ENCODE measurements at places on chromosomes 16 and 17.

DNA sequence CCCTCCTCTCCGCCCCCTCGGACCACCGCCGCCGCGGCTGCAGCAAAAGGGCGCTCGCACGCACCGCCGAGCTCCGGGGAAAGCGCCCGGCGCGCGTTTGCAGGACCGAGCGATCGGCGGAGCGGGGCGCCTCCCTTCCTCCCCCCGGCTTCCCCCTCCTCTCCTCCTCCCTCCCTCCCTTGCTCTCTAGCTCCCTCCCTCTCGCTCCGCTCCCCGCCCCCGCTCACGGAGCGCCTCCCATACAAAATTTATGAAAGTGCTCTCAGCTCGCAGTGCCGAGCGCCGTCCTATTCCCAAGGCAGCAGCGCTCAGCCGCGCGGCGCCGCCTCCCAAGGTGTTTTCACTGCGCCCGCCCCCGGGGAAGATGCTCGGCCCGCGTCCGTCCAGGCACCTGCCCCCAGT lies at the start of gene RTN4RL1:
Gene RTN4RL1, minus strand, starts transcription at position 115 of the 402 bp plus-strand sequence. CDS start 469 bp downstream, outside the sequence.
- DNase-seq, result peak; percentile 55

DNA sequence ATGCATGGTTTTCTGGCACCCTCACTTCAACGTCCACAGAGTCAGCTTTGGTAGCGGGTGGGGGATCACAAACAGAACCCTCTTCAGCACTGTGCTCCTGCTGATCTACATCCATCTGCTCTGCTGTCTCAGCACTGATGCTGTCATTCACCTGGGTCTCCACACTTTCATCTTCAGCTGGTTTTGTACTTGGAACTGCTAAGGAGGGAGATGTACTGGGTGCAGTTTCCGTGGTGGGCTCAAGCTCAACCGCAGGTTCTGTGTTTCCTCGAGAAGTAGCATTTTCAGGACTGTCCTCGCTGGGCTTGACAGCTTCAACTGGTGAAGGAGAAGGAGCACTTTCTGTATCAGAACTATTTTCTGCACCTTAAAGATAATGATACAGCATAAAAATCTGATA lies 101.8 kb downstream of the TTC19 start:
- DNase-seq, result no peak

DNA sequence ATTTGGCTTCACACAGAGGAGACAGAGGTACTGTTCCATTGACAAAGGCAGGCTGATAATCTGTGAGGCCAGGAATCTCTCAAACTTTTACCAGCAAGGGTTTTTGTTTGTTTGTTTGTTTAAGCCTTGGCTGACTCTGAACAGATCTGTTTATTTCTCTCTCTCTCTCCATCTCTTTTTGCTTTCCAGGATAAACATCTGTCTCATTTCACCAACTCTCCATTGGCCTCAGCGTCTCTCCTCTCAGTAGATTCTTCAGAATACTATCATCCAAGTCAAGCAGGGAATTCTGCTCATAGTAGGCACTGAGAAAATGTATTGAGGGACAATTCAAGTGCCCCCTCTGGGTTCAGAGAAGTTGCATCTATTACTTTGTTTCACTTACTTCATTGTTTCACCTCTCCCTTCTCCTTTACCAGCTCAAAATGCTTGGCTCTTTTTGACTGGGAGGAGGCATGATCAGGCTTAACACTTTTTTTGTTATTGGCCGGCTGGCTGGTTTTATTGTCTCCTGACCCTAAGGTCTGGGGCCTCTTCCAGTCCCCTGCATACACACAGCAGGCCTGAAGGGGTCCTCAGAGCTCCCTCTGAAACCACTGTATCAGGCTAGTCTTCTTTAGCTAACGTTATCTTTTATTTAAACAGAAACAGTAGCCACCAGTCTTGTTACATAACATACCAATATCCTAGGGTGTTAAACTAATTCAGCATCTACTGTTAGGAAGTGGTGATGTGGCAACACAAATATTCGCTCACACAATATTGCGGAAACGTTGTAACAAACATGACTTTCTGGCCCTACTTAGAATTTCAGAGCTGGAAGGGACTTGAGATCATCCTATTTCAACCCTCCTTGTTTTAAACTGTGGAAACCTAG lies 2.0 kb upstream of the YPEL2 start:
- peak; percentile 50 for DNase-seq

- no peak for DNase-seq
These were observed 193.7 kb downstream of the SHISA9 start for GRCh38 chr16:13095061-13095460.

DNA sequence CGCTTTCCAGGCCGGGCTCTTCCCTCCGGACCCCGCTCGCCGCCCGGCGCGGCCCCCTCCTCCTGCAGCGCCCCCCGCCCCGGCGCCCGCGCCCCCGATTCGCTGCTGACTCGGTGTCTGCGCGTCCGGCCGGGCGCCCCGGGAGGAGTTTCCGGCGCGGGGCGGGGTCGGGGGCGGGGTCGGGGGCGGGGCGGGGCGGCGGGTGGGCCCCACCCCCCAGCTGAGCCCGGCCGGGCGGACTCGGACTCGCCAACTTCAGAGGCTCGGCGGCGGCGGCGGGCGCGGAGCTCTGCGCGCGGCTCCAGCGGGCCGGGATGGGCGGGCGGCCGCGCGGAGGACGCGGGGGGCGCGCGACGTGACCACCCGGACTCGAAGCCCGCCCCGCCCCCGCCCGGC lies at the start of gene METRNL:
Gene METRNL, plus strand, starts transcription at position 258 of the 396 bp plus-strand sequence. CDS start 207 bp downstream, outside the sequence.
- peak; percentile 31 for DNase-seq

DNA sequence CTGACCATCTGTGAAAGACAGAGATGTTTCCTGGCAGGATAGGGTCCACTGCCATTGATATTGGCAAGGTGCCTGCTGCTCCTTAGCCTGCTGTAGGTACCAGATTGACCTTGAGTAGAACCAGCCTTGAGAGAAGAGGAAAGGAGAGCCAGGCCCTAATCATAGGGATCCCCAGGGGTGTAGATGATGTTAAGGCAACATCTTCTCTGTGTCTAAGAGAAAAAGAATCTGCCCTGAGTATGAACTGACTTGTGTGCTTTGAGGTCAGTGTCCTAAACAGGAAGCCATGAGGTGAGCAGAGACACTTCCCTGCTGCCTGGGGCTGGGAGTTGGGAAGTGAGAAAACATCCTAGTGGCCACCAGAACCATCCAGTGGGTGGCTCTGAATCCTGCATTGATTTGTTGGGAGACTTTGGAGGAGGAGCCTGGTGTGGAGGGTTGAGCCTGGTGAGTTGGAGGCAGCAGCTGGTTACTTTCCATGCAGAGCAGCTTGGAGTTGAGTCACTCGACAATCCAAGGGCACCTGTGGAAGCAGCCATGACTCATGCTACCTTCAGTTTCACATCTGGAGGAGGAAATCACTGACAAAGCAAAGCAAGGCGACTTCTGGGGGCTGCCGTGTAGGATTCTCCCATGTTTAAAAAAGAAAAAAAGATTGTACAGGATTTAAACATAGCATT lies 47.8 kb downstream of the BMERB1 start:
- peak; percentile 79 for DNase-seq
